ENCODE measurements at places on chromosomes 3 and 15.
A peak's percentile ranks its signal among the peaks of the same experiment; 100 is the strongest.

DNA sequence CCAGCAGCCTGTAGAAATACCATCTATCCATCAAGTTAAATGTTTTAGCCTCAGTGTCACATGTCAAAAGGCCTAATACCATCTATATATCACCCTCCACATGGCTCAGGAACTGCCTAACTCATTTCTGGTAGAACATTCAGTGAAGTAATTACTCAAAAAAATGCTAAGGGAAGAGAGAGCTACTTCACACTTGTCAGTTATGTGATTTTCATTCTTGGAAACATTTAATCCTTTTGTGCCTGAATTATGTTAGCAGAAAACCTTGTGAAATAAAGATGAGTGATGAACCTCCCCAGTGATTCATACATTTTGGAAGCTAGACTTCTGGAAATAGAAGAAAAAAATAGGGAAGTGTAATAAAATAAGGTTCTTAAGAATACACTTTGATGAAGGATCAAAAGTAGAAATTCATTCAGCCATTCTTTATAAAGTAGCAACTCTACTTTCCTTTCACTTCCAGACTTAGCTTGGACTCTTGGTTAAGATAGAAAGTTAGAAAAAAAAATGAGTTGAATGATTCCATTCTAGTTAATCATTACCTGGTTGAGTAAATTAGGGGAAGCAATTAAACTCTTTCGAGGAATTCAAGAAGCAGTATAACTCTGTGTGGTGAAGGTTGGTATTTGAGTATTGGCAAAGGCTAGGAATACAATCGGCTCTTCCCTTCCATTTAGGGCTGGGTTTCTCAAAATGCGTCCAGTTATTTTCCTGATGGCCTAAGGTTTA is 3.6 kb downstream of the OTOL1 start:
- H3K4me3 ChIP-seq = no peak overlapping the region
- no peaks in the 10 kb centered on the region for H3K27me3 ChIP-seq
- no peaks in the 10 kb centered on the region for H3K4me1 ChIP-seq

GRCh38 chr3:45210308-45211041 is 15.6 kb downstream of the TMEM158 start:
- H3K27me3 ChIP-seq = no peaks in the 10 kb centered on the region
- peak; percentile 91 for DNase-seq
- H3K4me1 ChIP-seq = peaks cover 6% of the 10 kb centered on the region
- H3K36me3 ChIP-seq = no peaks in the 10 kb centered on the region

DNA sequence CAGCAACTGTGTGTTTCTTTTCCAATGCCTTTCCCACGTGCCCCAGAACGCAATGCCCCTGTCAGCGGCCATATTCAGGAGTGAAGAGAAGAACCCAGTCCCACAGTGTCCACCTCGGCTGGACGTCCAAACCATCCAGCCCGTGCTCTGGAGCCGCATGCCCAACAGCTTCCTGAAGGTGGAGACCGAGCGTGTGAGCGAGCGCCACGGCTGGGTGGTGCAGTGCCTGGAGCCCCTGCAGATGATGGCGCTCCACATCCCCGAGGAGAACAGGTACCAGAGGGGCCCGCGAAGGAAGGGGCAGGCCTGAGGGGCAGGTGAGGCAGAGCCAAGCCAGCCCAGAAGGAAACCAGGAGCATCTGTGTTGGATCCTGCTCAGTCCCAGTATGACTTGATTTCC is 308.1 kb upstream of the CHRM5 start:
- H3K36me3 ChIP-seq = no peaks in the 10 kb centered on the region
- H3K4me3 ChIP-seq = no peak overlapping the region
- H3K27me3 ChIP-seq = no peaks in the 10 kb centered on the region
- DNase-seq = no peak
- H3K27ac ChIP-seq = no peak overlapping the region

- peaks cover 6% of the 10 kb centered on the region for H3K27me3 ChIP-seq
- no peak for DNase-seq
- no peaks in the 10 kb centered on the region for H3K4me1 ChIP-seq
- no peak overlapping the region for H3K27ac ChIP-seq
- H3K36me3 ChIP-seq = no peaks in the 10 kb centered on the region
Observed at GRCh38 chr15:69983696-69984265, 113.9 kb downstream of the TLE3 start.

DNA sequence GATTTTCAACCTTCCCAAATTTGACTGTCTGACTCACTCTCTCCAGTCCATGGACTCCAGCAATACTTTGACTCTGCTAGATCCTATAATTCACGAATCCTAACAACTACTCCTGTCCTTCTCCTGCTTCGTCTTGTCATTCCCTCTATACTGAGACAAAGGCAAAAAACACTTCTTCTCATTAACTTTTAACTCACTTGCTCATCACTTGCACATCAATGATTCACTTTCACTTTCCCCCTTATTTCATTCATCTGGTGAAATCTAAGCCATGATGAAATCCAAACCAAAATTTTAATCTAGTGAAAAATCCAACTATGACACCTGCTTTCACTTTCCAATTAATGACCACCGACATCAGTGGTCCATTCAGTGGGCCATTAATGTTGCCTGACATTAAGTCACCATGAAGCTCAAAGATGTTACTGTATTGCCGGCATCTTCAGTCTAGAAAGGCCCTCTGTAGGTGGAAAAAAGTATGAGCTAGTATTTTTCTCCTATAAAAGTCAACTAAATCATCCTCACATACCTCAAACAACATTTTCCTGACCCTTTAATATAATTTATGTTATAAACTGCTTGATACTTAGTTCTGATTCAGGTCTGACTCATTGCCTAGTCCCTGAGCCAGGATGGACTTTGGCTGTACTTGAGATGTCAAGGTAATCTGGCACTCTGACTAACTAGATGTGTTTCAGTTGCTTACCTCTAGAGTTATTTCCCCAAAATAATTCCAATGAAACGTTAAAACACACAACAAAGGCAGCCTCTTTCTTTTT is 158.6 kb downstream of the CNTN6 start:
- no peaks in the 10 kb centered on the region for H3K36me3 ChIP-seq
- no peaks in the 10 kb centered on the region for H3K27me3 ChIP-seq
- DNase-seq = no peak
- no peak overlapping the region for H3K27ac ChIP-seq

DNA sequence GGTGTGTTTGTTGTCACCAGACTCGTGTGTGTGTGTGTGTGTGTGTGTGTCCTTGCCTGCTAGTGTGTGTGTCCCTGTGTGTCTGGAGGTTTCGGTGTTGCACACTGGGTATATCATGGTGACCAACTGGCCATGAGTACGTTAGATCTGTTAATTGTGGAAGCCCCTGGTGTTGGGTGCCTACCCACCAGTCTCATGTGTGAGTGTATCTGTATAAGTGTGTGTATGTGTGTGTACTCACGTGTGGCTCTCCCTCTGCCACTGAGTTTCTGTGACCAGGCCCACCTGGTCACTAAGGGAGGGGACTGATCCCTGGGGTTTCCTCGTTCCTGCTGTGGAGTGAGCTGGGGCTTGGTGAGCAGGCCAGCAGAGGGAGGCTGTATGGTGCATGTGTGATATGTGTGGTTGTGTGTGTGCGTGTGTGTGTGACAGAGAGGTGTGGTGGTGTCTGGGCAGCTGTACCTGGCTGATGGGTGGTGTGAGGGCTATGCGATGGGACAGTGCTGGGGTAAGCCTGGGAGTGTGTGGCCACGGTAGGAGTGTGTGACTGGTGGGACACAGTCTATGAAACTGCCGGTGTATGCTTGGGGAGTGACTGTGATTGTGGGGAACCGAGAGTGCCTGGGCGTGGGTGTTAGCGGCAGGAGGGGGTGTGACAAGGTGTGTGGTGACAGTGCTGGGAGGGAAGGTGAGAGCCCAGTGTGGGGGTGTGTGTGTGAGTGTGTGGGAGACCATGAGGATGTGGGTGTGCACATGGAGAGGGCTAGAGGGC is 1.8 kb downstream of the PRKCD start:
- H3K27me3 ChIP-seq = no peaks in the 10 kb centered on the region
- peaks cover 38% of the 10 kb centered on the region for H3K4me1 ChIP-seq
- peak overlapping the region; percentile 92 for H3K4me3 ChIP-seq
- peak overlapping the region; percentile 91 for H3K27ac ChIP-seq
- no peaks in the 10 kb centered on the region for H3K36me3 ChIP-seq

GRCh38 chr3:190485830-190486532 is 27.9 kb upstream of the IL1RAP start:
- H3K4me1 ChIP-seq = no peaks in the 10 kb centered on the region
- no peak for DNase-seq
- H3K36me3 ChIP-seq = no peaks in the 10 kb centered on the region
- H3K27ac ChIP-seq = no peak overlapping the region
- H3K27me3 ChIP-seq = no peaks in the 10 kb centered on the region

DNA sequence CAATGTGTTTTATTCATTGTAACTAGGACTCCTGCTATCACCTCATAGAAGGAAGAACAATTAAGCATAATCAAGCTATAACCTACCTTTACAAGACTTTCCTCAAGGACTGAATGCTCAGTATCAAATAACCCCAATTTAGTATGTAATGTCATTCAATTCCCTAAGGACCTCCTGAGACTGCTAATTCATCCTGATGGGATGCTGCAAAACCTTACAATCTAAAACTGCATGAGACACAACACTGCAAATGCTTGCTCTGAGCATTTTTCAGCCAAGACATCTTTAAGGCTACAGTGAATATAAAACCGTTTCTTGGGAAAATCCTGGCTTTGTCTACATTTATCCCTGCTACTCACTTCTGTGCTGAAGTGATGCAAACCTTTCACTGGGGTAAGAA is 69.9 kb downstream of the RYK start:
- no peak for DNase-seq
- no peaks in the 10 kb centered on the region for H3K27me3 ChIP-seq
- no peaks in the 10 kb centered on the region for H3K4me1 ChIP-seq
- H3K36me3 ChIP-seq = no peaks in the 10 kb centered on the region
- no peak overlapping the region for H3K4me3 ChIP-seq
- H3K27ac ChIP-seq = no peak overlapping the region

GRCh38 chr3:131995891-131996290 is 38.9 kb downstream of the CPNE4 start:
- DNase-seq = no peak
- H3K27me3 ChIP-seq = no peaks in the 10 kb centered on the region
- H3K27ac ChIP-seq = no peak overlapping the region
- no peak overlapping the region for H3K4me3 ChIP-seq

DNA sequence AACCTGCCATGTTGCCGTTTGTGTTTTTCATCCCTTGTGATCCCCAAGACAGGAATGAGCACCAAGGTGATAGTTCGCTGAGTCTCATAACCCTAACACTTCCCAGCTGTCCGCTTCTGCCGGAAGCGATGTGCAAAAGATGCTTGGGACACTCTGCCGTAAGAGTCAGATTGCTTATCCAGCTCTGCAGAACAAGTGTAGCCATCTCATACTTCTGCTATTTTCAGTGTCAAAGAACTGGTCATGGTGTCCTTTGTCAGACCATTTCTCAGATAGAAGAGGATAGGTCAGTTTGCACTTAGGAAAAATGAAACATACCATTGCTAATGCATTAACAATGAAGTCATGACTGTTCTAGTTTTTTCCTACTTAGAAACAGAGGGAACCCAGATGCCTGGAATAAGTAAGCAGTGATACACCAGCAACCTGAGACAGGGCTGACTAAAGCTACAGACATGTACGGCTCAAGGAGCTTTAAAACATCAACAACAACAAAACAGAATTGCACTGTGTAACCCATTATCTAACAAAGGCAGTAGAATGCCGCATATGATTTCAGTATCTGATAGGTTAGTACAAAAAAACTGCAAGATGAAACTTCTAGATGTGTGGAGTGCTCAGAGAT is 134.0 kb upstream of the IL12A start:
- DNase-seq = peak; percentile 66
- H3K27me3 ChIP-seq = no peaks in the 10 kb centered on the region
- H3K27ac ChIP-seq = peak overlapping the region; percentile 59
- no peak overlapping the region for H3K4me3 ChIP-seq
- no peaks in the 10 kb centered on the region for H3K36me3 ChIP-seq

DNA sequence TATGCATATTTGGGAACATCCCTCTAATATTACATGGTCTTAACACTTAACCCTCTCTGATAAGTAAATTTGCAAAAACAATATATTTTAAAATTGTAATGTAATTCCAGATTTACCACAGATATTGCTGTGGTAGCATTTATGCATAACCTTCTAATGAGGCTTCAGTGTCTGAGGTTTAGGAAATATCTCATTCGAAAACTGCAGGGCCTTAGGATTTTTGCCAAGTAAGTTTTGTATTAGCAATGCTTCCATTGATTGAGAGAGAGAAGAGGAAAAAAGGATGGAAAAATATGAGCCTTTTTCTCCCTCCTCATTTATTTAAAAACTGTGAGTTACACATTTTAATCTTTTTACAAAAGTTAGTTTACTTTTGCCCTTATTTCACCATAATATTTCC is 294.6 kb downstream of the EPHA3 start:
- H3K27me3 ChIP-seq = no peaks in the 10 kb centered on the region
- no peak for DNase-seq
- peaks cover 9% of the 10 kb centered on the region for H3K4me1 ChIP-seq

- H3K4me3 ChIP-seq = no peak overlapping the region
- peaks cover 11% of the 10 kb centered on the region for H3K4me1 ChIP-seq
- H3K27me3 ChIP-seq = no peaks in the 10 kb centered on the region
- DNase-seq = no peak
- H3K36me3 ChIP-seq = no peaks in the 10 kb centered on the region
Observed at GRCh38 chr3:56795097-56795828, 6.5 kb downstream of the ARHGEF3 start.

DNA sequence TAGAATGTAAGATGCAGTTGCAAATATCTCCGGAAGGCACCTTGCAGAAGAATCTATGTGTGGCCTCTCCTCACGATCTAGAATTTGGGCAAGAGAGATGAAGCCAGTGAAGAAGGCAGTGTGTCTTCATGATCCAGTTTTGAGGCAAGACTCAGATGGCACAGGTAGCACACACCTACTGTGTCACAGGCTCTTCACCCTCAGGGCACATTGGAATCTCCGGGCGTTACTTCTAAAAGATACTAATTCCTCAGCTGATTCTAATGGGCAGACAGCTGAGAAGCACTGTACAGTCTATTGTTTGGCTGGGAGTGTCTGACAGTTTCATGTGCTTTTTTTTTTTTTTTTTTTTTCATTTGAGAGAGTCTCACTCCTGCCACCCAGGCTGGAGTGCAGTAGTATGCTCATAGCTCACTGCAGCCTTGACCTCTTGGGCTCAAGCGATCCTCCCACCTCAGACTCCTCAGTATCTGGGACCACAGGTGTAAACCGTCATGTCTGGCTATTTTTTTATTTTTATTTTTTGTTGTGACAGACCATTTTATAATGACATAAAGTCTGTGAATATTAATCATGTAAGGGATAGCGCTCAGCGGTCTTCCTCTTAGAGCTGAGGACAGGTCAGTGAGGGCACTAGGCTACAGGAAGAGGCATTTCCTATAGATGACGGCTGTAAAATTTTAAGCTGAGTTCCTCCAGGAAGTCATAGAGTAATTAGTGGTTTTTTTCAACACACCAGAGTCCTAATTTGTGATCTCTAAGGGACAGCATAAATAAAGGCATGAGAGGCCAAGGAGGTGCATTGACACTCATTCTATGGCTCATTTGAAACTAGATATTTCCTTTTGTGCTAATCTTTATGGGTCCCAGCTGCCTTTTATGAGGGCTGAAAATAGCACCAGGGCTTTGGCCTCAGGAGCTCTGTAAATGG is 4.0 kb downstream of the C3orf52 start:
- H3K36me3 ChIP-seq = no peaks in the 10 kb centered on the region
- peaks cover 43% of the 10 kb centered on the region for H3K4me1 ChIP-seq
- no peaks in the 10 kb centered on the region for H3K27me3 ChIP-seq
- no peak overlapping the region for H3K4me3 ChIP-seq
- DNase-seq = peak; percentile 23

GRCh38 chr3:145899241-145899640 is 261.7 kb downstream of the PLOD2 start:
- DNase-seq = no peak
- H3K4me3 ChIP-seq = no peak overlapping the region
- no peaks in the 10 kb centered on the region for H3K4me1 ChIP-seq
- no peaks in the 10 kb centered on the region for H3K36me3 ChIP-seq
- no peaks in the 10 kb centered on the region for H3K27me3 ChIP-seq

- H3K4me3 ChIP-seq = no peak overlapping the region
- no peaks in the 10 kb centered on the region for H3K36me3 ChIP-seq
- H3K27ac ChIP-seq = no peak overlapping the region
- peaks cover 5% of the 10 kb centered on the region for H3K27me3 ChIP-seq
- H3K4me1 ChIP-seq = no peaks in the 10 kb centered on the region
Observed at GRCh38 chr15:98062869-98063268, 102.4 kb downstream of the ARRDC4 start.
